Endothelial cell of umbilical vein (primary cell): ENCODE measurements at places on chromosomes 11 and 22. TPM values are rescaled to one million over a fixed set of nuclear protein-coding genes. Genes with fewer than 3 reads are reported as not detected.

DNA sequence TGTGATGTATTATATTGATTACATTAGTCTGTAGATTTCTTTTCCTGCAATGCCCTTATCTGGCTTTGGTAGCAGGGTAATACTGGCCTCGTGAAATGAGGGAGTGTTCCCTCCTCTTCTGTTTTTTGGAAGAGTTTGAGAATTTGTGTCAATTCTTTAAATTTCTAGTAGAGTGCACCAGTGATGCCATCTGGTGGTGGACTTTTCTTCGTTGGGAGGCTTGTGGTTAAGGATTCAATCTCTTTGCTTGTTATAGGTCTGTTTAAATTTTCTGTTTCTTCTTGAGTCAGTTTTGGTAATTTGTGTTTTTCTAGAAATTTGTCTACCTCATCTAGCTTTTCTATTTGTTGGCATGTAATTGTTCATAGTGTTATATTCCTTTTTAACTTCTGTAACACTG, 18.9 kb downstream of the SHANK3 start:
- no peak overlapping the region for H3K27ac ChIP-seq
- no peak overlapping the region for H3K4me3 ChIP-seq
- H3K4me1 ChIP-seq: peaks cover 16% of the 10 kb centered on the region
- H3K36me3 ChIP-seq: peaks cover 45% of the 10 kb centered on the region
- no peaks in the 10 kb centered on the region for H3K27me3 ChIP-seq

- DNase-seq: no peak
- H3K4me3 ChIP-seq: no peak overlapping the region
- H3K4me1 ChIP-seq: no peaks in the 10 kb centered on the region
- H3K27ac ChIP-seq: no peak overlapping the region
- no peaks in the 10 kb centered on the region for H3K27me3 ChIP-seq
- H3K36me3 ChIP-seq: no peaks in the 10 kb centered on the region
Measured at GRCh38 chr22:25823276-25823675, 81.3 kb downstream of the MYO18B start.

DNA sequence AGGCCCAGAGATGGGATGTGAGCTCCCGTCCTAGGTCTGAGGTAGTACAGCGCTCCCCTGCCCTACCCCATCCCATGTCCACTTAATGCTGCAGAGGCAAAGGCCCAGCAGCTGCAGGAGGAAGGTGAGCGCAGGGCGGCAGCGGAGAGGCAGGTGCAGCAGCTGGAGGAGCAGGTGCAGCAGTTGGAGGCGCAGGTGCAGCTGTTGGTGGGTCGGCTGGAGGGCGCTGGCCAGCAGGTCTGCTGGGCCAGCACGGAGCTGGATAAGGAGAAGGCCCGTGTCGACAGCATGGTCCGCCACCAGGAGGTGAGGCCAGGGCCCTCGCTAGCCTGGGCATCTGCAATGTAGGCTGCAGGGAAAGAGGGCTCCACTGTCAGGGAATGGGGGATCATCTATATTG, 15.2 kb downstream of the CCDC157 start:
- DNase-seq: no peak
- no peaks in the 10 kb centered on the region for H3K27me3 ChIP-seq
- no peak overlapping the region for H3K27ac ChIP-seq

DNA sequence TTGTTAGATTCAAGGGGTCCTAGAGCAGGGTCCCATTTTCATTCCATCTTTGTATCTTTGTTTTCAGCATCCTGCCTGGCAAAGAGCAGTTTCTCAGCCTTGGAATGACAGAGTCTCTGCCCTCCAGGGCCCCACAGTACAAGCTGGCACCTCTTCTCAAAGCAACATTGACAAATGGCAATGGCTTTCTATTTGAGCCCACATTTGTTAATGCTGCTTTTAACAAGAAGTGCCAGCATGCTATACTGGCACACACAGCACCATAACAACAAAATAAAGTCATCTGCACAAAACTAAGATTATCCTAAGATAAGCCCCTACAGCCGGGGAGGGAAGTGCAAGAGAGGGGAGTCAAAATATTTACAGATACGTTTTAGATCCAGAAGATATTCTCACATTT, 309.7 kb upstream of the C11orf87 start:
- H3K4me1 ChIP-seq: no peaks in the 10 kb centered on the region
- H3K4me3 ChIP-seq: no peak overlapping the region
- H3K27me3 ChIP-seq: peaks cover 2% of the 10 kb centered on the region
- H3K27ac ChIP-seq: no peak overlapping the region

DNA sequence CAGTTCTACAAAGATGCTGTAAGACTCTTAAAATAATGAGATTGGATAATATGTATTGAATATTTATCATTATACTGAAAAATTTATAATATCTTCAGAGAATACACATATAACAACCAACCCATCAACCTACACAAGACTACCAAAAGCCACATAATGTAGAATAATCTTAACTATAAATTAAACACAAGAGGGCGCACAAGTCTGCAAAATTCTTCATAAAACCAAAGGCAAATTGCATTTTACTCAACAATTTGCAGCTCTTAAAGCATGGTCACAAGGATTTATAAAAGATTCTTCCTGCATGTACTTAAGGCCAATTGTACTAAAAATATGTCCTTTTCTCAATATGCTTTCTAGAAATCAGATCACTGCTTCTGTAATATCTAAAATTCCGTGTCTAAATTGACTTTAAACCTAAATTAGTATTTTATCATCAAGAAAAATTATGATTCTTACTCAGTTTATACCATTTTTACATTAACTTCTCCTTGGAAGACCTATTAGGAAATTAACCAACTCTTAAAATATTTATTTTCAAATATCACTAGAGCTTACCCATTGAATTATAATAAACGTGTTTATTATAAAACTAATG, 79.0 kb downstream of the TTC28 start:
- DNase-seq: peak; percentile 73
- H3K27ac ChIP-seq: no peak overlapping the region
- no peaks in the 10 kb centered on the region for H3K27me3 ChIP-seq
- no peaks in the 10 kb centered on the region for H3K36me3 ChIP-seq
- peaks cover 8% of the 10 kb centered on the region for H3K4me1 ChIP-seq

DNA sequence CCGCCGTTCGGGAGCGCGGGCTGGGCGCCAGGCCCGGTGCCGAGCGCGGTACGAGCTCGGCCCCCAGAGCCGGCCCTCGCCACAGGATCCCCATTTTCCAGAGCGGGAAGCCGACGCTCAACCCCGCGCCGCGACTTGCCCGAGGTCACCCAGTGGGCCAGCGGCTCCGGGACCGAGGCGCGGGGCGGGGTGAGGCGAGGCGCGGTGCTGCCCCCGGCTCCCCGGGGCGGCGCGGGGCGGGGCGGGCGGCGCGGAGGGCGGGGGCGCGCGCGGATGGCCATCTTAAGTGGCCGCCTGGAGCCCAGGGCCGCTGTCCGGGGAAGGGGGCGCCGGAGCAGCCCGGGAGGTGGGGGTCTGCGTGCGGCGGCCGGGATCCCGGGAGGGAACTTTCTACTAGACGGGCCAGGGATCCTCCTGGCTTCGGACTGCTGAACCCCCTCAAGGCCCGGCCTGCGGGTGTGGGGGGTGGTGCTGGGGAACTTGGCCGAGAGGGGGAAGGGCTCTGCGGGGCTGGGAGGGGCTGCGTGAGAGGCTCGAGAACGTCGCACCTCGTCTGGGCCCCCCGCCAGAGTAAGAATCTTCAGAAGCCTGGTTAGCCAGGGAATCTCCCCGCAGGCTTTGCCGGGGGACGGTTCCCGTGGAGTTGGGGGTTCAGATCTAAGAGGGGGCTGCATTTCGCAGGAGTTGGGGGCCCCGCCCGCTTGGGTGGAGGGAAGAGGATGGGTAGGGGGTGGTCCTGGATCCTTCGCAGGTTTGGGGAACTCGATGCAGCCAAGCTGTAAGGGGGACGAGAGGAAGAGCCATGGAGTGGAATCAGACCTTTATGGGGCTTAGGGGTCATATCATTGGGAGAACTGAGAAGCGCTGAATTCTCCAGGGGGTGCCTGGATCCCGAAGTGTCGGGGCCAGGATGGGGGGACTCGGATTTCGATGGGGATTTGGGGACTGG, 678 bp upstream of the INPPL1 start:
- no peaks in the 10 kb centered on the region for H3K27me3 ChIP-seq
- peak overlapping the region; percentile 60 for H3K27ac ChIP-seq
- H3K4me1 ChIP-seq: peaks cover 9% of the 10 kb centered on the region
- peak overlapping the region; percentile 94 for H3K4me3 ChIP-seq
- H3K36me3 ChIP-seq: peaks cover 2% of the 10 kb centered on the region

DNA sequence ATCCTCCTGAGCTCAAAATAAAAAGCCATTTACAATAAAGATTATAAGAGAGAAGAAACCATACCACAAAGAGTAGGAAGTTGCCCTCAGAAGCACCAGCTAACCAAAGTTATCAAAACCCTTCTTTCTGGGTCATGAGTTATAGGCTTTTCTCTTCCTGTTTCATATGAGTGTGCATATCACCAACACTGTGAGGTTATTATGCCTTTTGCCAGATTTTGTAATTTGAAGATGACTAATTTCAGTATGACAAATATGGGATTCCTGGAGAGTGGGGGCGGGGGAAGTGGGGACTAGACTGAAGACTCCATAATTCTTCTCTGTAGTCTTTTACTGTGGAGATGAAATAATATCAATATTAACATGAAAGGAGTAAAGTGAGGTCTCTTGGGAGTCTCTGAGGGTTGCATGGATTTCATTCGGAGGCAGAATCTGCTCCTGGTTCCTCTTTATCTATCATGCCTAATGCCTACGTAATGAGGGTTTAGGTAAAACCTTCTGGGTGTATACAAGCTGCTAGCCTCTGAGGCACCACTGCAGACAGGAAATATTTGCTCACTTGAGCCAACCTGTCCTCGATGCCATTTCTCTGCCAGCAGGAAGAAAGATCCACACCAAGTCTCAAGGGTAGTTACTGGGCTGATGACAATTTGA, 2.1 kb downstream of the LPXN start:
- H3K36me3 ChIP-seq: no peaks in the 10 kb centered on the region
- H3K27ac ChIP-seq: peak overlapping the region; percentile 76
- DNase-seq: peak; percentile 74
- peaks cover 45% of the 10 kb centered on the region for H3K4me1 ChIP-seq
- H3K27me3 ChIP-seq: no peaks in the 10 kb centered on the region

DNA sequence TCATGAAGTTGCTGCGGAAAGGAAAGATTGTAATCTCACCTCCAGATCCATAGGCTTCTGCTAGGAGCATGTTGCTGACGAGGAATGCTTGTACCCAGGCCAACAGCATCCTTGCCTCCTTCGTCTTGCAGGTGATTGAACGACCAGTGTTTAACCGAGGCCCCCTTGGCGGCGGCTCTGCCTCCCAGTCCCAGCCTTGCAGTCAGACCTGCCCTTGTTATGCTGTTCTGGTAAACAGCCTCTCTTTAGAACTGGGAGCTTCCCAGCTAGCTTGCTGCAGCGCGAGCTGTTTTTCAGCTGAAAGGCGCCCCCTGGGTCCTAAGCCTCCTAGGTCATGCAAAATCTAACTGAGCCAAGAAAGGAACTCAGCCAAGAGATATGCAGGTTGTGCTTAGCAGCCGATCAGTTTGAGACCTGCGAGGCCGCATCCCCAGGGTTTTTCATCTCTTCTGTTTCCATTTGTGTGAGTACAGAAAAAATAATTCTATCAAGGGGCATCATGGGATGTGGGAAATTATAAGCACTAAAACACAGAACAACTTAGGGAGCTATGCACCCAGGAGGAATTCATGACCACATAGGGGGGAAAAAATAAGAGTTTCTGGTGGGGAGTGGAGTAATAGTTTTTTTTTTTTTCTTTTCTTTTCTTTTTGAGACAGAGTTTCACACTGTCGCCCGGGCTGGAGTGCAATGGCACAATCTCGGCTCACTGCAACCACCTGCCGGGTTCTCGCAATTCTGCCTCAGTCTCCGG, at the start of gene PIK3IP1:
Gene PIK3IP1, minus strand, starts transcription at position 253 of the 754 bp plus-strand sequence. Its CDS starts 144 bp downstream, at position 109.
- DNase-seq: peak; percentile 92
- H3K4me3 ChIP-seq: peak within 1 kb of the TSS; percentile 45

GRCh38 chr11:30155428-30155827, 75.4 kb upstream of the FSHB start:
- H3K27me3 ChIP-seq: no peaks in the 10 kb centered on the region
- H3K4me1 ChIP-seq: no peaks in the 10 kb centered on the region
- DNase-seq: no peak
- no peak overlapping the region for H3K4me3 ChIP-seq
- H3K27ac ChIP-seq: no peak overlapping the region

DNA sequence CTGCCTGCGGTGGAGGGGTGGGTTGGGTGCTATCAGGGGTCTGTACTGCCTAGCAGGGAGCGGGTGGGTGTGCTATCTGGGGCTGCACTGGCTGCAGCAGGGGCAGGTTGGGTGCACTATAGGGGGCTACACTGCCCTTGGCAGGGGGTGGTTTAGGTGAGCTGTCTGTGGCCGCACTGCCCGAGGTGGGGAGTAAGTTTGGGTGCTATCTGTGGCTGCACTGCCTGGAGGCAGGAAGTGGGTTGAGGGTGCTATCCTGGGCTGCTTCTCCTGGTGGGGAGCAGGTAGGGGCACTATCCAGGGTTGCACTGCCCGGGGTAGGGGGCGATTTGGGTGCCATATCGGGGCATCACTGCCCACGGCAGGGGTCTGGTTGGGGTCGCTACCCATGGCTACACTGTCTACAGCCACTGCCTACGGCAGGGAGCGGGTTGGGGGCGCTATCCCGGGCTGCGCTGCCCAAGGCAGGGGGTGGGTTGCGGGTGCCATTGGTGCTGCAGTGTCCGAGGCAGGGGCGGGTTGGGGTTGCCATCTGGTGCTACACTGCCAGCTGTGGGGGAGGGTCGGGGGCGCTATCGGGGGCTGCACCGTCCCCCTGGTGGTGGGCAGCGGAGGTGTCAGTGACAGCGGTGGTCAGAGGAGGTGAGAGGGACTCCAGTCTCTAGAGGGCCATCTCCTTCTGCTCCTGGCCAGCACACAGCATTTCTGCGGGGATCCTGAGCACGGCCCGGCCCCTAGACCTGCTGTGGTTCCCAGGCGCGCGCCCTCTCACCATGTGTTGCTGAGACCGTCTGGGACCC, 1.3 kb upstream of the RFPL2 start:
- DNase-seq: no peak
- no peaks in the 10 kb centered on the region for H3K36me3 ChIP-seq
- H3K27ac ChIP-seq: no peak overlapping the region
- no peak overlapping the region for H3K4me3 ChIP-seq
- peaks cover 19% of the 10 kb centered on the region for H3K27me3 ChIP-seq
- H3K4me1 ChIP-seq: no peaks in the 10 kb centered on the region

- no peak overlapping the region for H3K27ac ChIP-seq
- no peaks in the 10 kb centered on the region for H3K36me3 ChIP-seq
- H3K27me3 ChIP-seq: no peaks in the 10 kb centered on the region
- no peak overlapping the region for H3K4me3 ChIP-seq
- H3K4me1 ChIP-seq: no peaks in the 10 kb centered on the region
- no peak for DNase-seq
Measured at GRCh38 chr11:114972105-114972504, 293.8 kb downstream of the NXPE2 start.

Gene POTEH
- polyA plus RNA-seq: not detected in 2 replicates

Gene HBB
- polyA plus RNA-seq: not detected in 2 replicates

Gene BIRC3
- 0.28 and 0.37 TPM in 2 replicates for polyA plus RNA-seq

Gene SLC15A3
- 3.3 TPM in 2 replicates for polyA plus RNA-seq
